ENCODE measurements at places on chromosomes 7 and 10. TPM values are rescaled to one million over a fixed set of nuclear protein-coding genes. Genes with fewer than 3 reads are reported as not detected.

CLDN12 gene
- total RNA-seq: 51.7 TPM

TUBAL3 gene
- not detected for total RNA-seq

CASTOR2 gene
- 1.0 TPM for total RNA-seq

EPO gene
- total RNA-seq: 0.20 TPM

ARL5B gene
- total RNA-seq: 31.3 TPM

DMBT1 gene
- total RNA-seq: 44.5 TPM

DNA sequence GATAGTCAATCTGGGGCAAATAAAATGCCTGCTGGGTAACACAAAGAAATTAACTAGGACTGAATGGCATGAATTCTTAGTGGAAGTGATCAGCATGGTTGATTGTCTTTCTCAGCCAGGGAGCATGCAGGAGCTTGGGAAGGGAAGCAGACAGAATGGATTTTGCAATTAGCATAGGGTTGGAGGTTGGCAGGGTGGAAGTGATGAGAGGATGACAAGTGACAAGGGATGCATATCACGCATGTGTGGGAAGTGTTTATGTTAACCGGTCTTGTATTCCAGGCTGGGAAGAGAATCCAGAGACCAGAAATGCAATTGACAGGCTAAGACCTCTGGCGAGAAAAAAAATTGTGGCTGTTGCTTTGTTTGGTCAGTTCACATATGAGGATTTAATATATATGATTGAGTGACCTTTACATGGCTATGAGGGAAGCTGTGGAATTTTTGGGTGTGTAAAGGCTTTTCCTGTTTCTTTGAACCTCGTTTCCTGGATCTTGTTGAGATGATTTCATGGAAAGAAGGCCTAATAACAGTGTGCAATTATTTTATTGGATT lies 8.3 kb downstream of the MDFIC start:
- H3K4me1 ChIP-seq: peaks cover 38% of the 10 kb centered on the region
- no peak overlapping the region for H3K27ac ChIP-seq
- DNase-seq: no peak
- H3K27me3 ChIP-seq: no peaks in the 10 kb centered on the region
- H3K4me3 ChIP-seq: no peak overlapping the region

GRCh38 chr10:122051609-122052385 lies 62.8 kb downstream of the TACC2 start:
- no peaks in the 10 kb centered on the region for H3K27me3 ChIP-seq
- no peak overlapping the region for H3K4me3 ChIP-seq
- peaks cover 15% of the 10 kb centered on the region for H3K4me1 ChIP-seq
- H3K36me3 ChIP-seq: no peaks in the 10 kb centered on the region

- no peak overlapping the region for H3K4me3 ChIP-seq
- DNase-seq: no peak
- no peaks in the 10 kb centered on the region for H3K4me1 ChIP-seq
- no peaks in the 10 kb centered on the region for H3K36me3 ChIP-seq
- H3K27ac ChIP-seq: no peak overlapping the region
Observed at GRCh38 chr10:18738835-18739234, 79.6 kb downstream of the ARL5B start.

- H3K27me3 ChIP-seq: no peaks in the 10 kb centered on the region
- H3K4me3 ChIP-seq: no peak overlapping the region
- peaks cover 10% of the 10 kb centered on the region for H3K4me1 ChIP-seq
- no peaks in the 10 kb centered on the region for H3K36me3 ChIP-seq
- DNase-seq: no peak
Observed at GRCh38 chr7:47801423-47801822, 146.8 kb downstream of the PKD1L1 start.

GRCh38 chr10:130018265-130018664 lies 54.2 kb upstream of the EBF3 start:
- H3K27me3 ChIP-seq: no peaks in the 10 kb centered on the region
- H3K4me3 ChIP-seq: no peak overlapping the region
- no peaks in the 10 kb centered on the region for H3K36me3 ChIP-seq
- H3K4me1 ChIP-seq: no peaks in the 10 kb centered on the region

GRCh38 chr7:18450019-18450418 lies 45.5 kb upstream of the HDAC9 start:
- H3K4me3 ChIP-seq: no peak overlapping the region
- no peak overlapping the region for H3K27ac ChIP-seq
- H3K27me3 ChIP-seq: no peaks in the 10 kb centered on the region
- no peaks in the 10 kb centered on the region for H3K4me1 ChIP-seq
- H3K36me3 ChIP-seq: no peaks in the 10 kb centered on the region

- peaks cover 17% of the 10 kb centered on the region for H3K4me1 ChIP-seq
- no peak overlapping the region for H3K4me3 ChIP-seq
- H3K27ac ChIP-seq: no peak overlapping the region
- H3K27me3 ChIP-seq: no peaks in the 10 kb centered on the region
- H3K36me3 ChIP-seq: no peaks in the 10 kb centered on the region
- DNase-seq: no peak
Observed at GRCh38 chr10:88080213-88080612, 216.8 kb downstream of the PTEN start.
